ENCODE measurements at places on chromosomes 1 and 21.

DNA sequence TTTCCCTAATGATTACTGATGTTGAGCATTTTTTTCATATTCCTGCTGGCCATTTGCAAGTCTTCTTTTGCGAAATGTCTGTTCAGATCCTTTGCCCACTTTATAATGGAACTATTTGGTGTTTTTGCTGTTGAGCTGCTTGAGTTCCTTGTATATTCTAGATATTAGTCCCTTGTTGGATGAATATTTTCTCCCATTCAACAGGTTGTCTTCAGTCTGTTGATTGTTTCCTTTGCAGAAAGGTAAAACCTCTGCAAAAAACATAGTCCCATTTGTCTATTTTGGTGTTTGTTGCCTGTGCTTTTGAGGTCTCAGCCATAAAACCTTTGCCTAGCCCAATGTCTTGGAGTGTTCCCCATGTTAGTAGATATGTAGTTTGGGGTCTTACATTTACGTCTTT is 78.0 kb upstream of the GUCA2B start:
- no peak overlapping the region for H3K27ac ChIP-seq
- H3K27me3 ChIP-seq, result peaks cover 14% of the 10 kb centered on the region
- H3K4me1 ChIP-seq, result no peaks in the 10 kb centered on the region
- no peak for DNase-seq
- H3K36me3 ChIP-seq, result no peaks in the 10 kb centered on the region
- no peak overlapping the region for H3K4me3 ChIP-seq

DNA sequence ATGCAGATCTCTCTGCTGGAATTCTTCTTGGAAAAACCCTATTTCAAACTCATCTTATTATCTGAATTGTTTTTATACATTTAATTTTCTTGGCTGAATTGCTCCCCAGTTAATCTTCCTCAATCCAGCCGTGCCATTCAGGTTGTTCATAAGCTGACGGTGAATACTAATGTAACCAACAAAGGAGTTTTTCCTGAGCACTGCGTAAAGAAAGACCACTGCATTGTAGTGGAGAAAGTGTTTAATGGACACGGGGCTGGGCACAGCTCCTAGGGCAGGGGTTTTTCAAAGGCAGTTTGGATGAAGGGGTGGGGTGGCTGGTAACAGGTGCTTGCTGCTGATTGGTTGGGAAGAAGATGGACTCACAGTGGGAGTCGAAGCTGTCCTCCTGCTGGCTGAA is 820.3 kb downstream of the ADGRL2 start:
- H3K4me1 ChIP-seq, result no peaks in the 10 kb centered on the region
- no peaks in the 10 kb centered on the region for H3K27me3 ChIP-seq
- H3K27ac ChIP-seq, result no peak overlapping the region
- no peak for DNase-seq

GRCh38 chr1:57172040-57172439 is 206.2 kb upstream of the C8B start:
- DNase-seq, result no peak
- no peak overlapping the region for H3K4me3 ChIP-seq
- no peaks in the 10 kb centered on the region for H3K36me3 ChIP-seq
- no peaks in the 10 kb centered on the region for H3K4me1 ChIP-seq
- H3K27ac ChIP-seq, result no peak overlapping the region

GRCh38 chr1:44237721-44238457 is 24.6 kb downstream of the DMAP1 start:
- H3K27ac ChIP-seq, result no peak overlapping the region
- no peak for DNase-seq
- H3K27me3 ChIP-seq, result no peaks in the 10 kb centered on the region
- no peaks in the 10 kb centered on the region for H3K36me3 ChIP-seq

DNA sequence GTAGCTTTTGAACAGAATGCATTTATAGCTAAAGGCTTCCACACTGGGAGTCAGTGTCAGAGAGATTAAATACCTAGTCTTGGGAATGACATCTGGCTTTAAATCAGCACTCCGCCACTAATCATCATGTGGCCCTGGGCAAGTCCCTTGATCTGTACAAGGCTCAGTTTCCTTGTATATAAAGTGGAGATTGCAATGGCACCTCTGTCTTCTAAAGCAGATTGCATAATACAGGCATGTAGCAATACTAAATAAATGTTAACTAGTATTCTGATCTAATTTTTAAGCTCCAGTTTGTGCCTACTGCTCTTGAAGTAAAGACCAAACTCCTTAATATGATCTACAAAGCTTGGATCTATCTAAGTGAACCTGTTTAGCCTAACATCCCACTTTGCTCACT is 249.4 kb downstream of the PLPP3 start:
- H3K27ac ChIP-seq, result no peak overlapping the region
- no peak overlapping the region for H3K4me3 ChIP-seq
- no peaks in the 10 kb centered on the region for H3K27me3 ChIP-seq
- no peaks in the 10 kb centered on the region for H3K4me1 ChIP-seq
- no peak for DNase-seq
- no peaks in the 10 kb centered on the region for H3K36me3 ChIP-seq

DNA sequence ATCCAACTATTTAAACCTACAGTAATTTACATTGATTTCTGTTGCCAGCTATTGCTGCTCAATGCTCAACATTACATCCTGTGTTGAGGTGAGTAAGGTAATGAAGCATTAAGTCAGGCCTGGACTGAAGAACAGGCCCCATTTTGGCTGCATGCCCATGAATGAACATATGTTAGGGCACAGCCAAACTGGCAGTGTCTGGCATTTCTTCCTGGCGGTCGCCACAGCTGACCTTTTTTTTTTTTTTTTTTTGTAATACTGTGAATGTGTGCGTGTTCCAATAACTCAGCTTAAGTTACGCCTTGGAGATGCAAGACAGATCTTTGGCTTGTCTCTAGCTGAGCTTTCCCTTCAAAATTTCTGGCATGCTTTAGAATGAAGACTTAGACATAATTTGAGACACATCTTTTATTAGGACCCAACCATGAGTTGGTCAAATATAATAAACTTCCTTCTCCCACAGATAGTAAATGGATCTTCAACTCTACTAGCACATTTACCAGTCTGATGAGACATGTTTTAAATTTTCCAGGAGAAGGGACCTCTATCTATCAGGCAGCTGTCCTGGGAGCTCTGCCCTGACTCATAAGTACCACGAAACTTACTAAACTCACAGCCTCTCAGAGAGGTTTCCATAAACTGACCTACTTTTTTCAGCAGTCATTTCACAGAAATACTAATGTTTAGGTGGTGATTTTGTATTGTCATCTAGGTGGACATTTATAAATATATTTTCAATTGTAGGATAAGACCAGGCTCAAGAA is 341.1 kb upstream of the RUNX1 start:
- no peak for DNase-seq
- H3K4me1 ChIP-seq, result no peaks in the 10 kb centered on the region
- no peaks in the 10 kb centered on the region for H3K36me3 ChIP-seq
- H3K27ac ChIP-seq, result no peak overlapping the region

DNA sequence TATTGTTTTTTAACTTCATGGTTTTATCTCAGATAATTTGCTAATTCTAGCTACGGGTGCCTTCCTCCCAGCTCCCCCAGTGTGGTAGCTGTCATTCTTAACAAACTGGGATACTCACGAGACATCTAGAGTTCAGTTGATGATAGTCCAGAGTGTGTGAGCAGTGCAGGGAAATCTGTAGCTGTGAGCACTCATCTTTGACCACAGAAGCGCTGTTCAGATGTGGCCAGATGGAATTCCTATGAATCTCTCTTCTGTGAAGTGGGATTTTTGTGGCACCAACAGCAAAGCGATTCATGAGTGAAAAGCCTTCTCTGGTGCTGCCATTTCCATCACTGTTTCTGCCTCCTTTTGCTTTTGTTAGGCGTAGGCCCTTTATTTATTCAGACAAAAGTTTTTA is 125.1 kb downstream of the NFIA start:
- no peaks in the 10 kb centered on the region for H3K36me3 ChIP-seq
- H3K27me3 ChIP-seq, result peaks cover 4% of the 10 kb centered on the region
- H3K4me1 ChIP-seq, result no peaks in the 10 kb centered on the region
- DNase-seq, result no peak

DNA sequence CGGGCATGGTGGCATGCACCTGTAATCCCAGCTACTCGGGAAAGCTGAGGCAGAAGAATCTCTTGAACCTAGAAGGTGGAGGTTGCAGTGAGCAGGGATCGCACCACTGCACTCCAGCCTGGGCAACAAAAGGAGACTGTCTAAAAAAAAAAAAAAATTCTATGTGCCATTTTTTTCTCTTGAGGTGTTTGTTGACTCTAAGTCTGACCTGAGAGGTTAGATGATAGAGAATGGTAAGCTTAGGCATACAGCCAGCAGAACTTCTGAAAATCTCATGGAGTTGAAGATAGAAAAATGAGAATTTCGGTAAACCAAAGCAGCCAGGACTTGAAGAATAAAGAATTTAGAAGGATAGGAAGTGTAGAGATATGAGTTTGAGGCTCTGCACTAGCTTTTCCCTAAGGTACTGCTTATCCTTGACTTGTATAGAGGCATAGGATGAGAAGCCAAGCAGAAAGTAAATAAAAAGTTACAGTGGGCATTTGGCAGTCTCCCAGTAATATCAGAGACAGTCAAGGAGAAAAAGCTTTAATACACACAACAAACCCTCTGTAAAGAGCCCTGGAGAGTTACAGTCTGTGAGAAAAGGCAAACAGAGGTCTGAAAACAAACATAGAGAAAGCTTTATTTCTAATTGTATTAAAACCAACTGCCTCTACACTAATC is 24.3 kb downstream of the F13B start:
- no peaks in the 10 kb centered on the region for H3K36me3 ChIP-seq
- H3K27ac ChIP-seq, result no peak overlapping the region
- no peaks in the 10 kb centered on the region for H3K27me3 ChIP-seq
- H3K4me1 ChIP-seq, result no peaks in the 10 kb centered on the region
- DNase-seq, result no peak
- no peak overlapping the region for H3K4me3 ChIP-seq

- no peaks in the 10 kb centered on the region for H3K4me1 ChIP-seq
- H3K27ac ChIP-seq, result no peak overlapping the region
- no peak overlapping the region for H3K4me3 ChIP-seq
- DNase-seq, result no peak
- no peaks in the 10 kb centered on the region for H3K36me3 ChIP-seq
Observed at GRCh38 chr1:11874258-11874562, 15.5 kb upstream of the NPPB start.

DNA sequence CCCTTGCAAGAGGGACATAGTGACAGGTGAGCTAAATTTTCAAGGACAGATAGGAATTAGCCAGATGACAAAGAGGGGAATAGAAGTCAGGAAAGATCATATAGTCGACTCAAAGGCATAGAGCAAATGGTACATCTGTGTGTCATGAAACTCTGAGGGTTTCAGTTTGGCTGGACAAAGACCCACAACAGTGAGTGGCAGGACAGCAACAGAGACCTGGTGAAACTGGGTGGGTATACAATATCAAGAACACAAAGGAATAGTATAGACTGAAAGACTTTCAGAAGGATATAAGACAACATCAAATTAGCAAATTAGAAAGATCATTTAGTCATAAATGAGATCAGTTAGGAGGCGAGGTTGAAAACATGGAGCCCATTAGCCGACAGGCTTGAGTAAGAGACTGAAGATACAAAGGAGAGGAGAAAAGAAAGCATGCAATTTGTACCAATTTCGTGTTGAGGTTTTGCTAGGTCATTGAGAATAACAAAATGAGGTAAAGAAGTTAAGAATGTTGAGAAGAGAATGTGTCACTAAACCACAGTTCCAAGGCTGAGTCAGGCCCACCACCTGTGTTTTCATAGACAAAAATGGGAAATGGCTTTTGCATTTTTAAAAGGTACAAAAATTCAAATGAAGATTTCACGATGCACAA is 213.8 kb downstream of the HHIPL2 start:
- no peaks in the 10 kb centered on the region for H3K36me3 ChIP-seq
- H3K27ac ChIP-seq, result no peak overlapping the region
- no peak for DNase-seq
- H3K4me1 ChIP-seq, result no peaks in the 10 kb centered on the region
- no peak overlapping the region for H3K4me3 ChIP-seq

GRCh38 chr1:53393325-53393792 is 65.5 kb upstream of the LRP8 start:
- H3K4me1 ChIP-seq, result no peaks in the 10 kb centered on the region
- H3K27ac ChIP-seq, result no peak overlapping the region
- no peaks in the 10 kb centered on the region for H3K36me3 ChIP-seq

- H3K27me3 ChIP-seq, result no peaks in the 10 kb centered on the region
- no peaks in the 10 kb centered on the region for H3K36me3 ChIP-seq
Observed at GRCh38 chr1:204146965-204147364, 4.9 kb downstream of the ETNK2 start.

DNA sequence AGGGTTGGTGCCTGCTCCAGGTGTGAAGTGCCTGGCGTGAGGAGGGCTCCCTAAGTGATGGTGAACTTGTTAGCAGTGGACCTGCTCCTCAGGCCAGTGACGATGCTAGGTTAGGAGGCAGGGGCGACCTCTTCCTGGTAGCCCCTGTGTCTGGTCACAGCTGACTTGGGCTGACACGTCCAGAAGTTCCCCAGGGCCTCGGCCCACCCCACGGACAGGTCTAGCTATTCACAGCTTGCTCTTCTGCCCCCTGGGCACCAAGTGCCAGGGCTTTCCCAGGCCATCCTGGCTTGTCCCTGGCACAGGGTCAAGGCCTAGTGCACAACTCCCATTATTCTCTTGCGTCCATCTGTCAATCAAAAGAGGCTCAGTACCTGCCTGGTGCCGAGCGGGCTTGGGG is 10.9 kb upstream of the C1orf167 start:
- peaks cover 6% of the 10 kb centered on the region for H3K4me1 ChIP-seq
- no peak overlapping the region for H3K27ac ChIP-seq
- H3K36me3 ChIP-seq, result peaks cover 11% of the 10 kb centered on the region
- no peak overlapping the region for H3K4me3 ChIP-seq
- no peaks in the 10 kb centered on the region for H3K27me3 ChIP-seq

DNA sequence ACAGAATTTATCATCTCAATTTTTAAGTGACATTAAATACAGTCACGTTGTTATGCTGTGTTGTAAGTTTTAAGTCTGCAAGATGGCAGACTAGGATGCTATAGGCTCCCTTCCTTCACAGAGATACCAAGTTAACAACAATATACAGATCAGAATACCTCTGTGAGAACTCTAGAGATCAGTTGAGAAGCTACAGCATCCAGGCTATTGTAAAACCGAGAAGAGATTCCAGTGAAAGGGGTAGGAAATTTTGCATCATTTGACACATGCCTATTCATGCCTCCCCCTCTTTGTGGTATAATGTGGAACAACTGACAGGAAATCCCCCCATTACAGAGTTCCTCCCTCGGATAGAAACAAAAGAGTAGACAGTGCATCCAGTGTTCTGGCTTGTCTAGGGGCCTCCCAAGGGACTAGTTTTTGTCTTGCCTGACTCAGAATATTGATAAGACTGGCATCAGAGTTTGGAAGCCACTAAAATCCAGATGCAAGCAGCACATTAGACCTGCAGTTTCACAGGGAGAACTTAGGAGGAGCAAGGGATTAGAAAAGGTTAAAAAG is 80.6 kb downstream of the LBR start:
- no peak overlapping the region for H3K4me3 ChIP-seq
- H3K27ac ChIP-seq, result no peak overlapping the region
- H3K4me1 ChIP-seq, result no peaks in the 10 kb centered on the region
- no peaks in the 10 kb centered on the region for H3K36me3 ChIP-seq
- H3K27me3 ChIP-seq, result peaks cover 32% of the 10 kb centered on the region
- no peak for DNase-seq

DNA sequence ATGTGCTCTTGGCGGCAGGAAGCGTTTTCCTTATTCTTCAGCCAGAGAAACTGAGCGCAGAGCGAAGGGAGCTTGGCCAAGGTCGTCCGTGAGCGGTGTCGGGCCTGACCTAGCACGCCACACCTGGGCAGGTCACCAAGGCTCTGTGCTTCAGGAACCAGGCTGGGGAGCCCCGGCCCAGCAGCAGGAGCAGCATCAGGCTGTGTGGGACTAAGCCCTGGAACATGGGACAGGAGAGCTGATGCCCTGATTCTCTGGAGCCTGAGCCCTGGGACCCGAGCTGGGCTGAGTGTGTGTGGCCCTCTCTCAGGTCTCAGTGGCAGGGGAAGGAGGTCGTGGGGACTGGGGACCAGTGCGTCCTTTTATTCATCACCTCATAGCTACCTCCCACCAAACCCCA is 65.2 kb upstream of the ABCG1 start:
- H3K27me3 ChIP-seq, result no peaks in the 10 kb centered on the region
- no peaks in the 10 kb centered on the region for H3K36me3 ChIP-seq
- H3K4me3 ChIP-seq, result no peak overlapping the region
- H3K4me1 ChIP-seq, result no peaks in the 10 kb centered on the region

Data from CD4-positive, CD25-positive, alpha-beta regulatory T cell (primary cell).